NCI-H2029 treated with DMSO at 0.1 percent for 48 hours (cell line): ENCODE measurements at places on chromosomes 13 and 19.

DNA sequence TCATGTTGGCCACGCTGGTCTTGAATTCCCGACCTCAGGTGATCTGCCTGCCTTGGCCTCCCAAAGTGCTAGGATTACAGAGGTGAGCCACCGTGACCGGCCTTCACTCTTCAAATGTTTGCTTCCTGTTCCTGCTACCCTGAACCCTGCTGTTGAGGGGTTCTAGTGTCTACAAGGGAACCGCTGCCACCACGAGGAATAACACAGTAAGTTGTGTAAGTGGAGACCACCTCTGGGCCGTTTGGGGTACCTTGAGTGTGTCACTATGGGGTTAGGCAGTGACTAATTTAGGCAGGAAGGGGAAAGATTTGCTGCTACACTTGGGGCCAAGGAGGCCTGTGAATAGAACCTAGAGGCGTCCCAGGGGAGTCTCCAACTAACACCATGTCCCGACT, 2.2 kb upstream of the MYADM start:
- DNase-seq = no peak

DNA sequence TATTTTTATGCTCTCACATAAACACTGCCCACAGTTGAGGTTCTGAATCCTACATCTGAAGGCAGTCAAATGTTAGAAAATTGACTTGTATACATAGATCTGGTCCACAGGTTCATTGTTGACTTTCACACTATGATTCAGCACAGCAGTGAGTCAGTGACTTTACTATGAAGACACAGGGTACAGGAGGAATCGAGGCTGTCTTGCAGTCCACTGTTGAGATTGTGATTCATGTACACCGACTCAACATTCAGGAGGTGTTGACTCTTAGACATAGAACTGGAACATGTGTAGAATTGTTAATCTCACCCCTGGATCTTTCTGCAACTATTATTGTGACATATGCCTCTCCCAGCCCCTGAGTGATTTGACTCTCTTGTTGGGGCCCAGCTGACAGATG, 74.3 kb upstream of the ZNF43 start:
- no peak for DNase-seq

DNA sequence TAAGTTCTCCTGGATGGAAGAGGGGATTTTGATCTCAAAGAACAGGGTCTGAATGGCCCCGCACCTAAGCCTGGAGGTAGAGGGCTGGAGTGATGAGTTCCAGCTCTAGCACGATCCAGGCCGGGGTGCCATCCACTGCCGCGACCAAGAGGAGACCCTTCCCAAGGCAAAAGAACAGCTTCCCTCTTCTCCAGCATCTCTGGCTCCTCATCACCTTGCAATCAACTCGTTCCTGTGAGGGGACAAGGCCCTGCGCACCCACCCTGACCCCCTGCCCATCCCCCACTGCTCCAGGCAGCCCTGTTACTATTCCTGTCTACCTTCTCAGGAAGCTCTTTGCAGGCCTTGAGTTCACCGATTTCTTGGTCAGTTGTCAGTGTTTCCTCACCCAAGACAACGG, 17.8 kb downstream of the COL4A1 start:
- no peak for DNase-seq

GRCh38 chr13:48000559-48001113, 437 bp downstream of the SUCLA2 start:
- DNase-seq = no peak

- DNase-seq = no peak
These were observed 5.5 kb upstream of the CCNE1 start for GRCh38 chr19:29806098-29806866.

GRCh38 chr13:87557788-87558187, 113.4 kb upstream of the SLITRK5 start:
- DNase-seq = no peak

GRCh38 chr13:85728811-85729210, 70.4 kb downstream of the SLITRK6 start:
- DNase-seq = no peak

DNA sequence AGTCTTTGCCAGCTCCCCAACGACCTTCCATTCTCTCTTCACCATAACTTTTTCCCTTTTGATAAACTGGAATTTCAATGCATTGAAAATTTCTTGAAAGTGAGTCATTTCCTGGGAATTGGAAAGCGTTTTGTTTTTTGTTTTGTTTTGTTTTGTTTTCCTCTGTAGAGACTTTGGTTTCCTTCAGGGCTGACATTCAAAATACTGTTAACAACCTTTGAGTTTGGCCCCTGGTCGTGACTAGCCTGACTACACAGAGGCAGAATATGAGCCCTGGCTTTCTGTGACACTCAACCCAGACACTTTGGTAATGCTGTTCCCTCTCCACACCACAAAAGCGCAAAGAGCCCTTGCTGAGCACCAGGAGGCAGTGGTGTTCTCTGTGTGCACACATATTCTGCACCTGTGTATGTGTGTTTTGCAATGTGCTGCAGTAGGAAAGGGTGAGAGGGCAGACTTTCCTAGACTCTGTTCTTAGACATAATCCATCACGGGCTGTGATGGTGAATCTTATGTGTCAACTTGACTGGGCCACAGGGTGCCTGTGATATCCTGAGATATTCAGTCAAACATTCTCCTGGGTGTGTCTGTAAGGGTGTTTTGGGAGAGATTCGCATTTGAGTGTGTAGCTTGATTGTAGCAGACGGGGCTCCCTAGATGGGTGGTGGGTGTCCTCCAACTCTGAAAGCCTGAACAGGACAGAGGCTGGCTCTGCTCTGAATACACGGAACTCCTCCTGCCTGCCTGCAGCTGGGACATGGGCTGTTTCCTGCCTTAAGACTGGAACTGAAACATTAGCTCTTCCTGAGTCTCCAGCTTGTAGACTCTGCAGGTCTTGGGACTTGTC, 29.5 kb upstream of the ANKRD10 start:
- no peak for DNase-seq

GRCh38 chr13:44818428-44818827, 170.8 kb downstream of the NUFIP1 start:
- no peak for DNase-seq

GRCh38 chr19:19111136-19111835, 27.0 kb downstream of the TMEM161A start:
- no peak for DNase-seq

- DNase-seq = no peak
These were observed 92.7 kb downstream of the LHFPL6 start for GRCh38 chr13:39510316-39510695.

DNA sequence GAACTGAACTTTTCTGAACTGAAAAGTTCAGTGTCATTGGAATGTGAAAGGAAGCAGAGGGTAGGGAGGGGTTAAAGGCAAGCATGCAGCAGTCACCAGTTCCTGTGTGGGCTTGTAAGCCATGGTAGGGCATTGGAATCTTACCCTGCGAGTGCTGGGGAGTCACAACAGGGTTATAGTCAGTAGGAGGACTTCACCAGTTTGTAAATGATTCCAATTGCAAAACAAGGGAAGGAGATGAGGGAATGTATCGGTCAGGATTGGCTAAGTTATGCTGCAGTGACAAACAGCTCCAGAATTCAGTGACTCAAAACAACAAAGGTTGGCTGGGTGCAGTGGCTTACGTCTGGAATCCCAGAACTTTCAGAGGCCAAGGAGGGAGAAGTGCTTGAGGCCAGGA, 12.8 kb downstream of the LYPD3 start:
- no peak for DNase-seq

DNA sequence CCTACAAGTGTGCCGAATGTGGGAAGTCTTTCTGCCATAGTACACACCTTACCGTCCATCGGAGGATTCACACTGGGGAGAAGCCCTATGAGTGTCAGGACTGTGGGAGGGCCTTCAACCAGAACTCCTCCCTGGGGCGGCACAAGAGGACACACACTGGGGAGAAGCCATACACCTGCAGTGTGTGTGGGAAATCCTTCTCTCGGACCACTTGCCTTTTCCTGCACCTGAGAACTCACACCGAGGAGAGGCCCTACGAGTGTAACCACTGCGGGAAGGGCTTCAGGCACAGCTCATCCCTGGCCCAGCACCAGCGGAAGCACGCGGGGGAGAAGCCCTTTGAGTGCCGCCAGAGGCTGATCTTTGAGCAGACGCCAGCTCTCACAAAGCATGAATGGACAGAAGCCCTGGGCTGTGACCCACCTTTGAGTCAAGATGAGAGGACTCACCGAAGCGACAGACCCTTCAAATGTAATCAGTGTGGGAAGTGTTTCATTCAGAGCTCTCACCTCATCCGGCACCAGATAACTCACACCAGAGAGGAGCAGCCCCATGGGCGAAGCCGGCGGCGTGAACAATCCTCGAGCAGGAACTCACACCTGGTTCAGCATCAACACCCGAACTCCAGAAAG, 10.3 kb upstream of the ERVK3-1 start:
- DNase-seq = no peak

- DNase-seq = no peak
These were observed 136.4 kb upstream of the PCDH9 start for GRCh38 chr13:67366533-67366932.

- DNase-seq = no peak
These were observed 39.1 kb downstream of the LYL1 start for GRCh38 chr19:13063461-13064091.

DNA sequence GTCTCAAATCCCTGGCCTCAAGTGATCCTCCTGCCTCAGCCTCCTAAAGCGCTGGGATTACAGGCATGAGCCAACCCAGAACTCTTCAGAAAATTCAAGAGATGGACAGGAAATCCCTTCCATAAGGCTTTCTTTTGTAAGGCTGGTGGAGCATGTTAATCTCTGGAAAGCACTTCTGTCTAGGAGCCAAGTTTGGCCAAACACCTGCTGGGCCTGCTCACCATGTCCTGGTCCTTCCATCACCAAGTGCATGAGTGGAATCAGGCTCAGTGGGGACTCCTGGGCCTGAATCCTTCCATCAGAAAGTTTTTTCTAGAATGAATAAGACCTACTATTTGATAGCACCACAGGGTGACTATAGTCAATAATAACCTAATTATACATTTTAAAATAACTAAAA, 148.0 kb downstream of the DCLK1 start:
- DNase-seq = peak; percentile 2

GRCh38 chr13:98507282-98507797, 69.6 kb downstream of the STK24 start:
- peak; percentile 54 for DNase-seq

DNA sequence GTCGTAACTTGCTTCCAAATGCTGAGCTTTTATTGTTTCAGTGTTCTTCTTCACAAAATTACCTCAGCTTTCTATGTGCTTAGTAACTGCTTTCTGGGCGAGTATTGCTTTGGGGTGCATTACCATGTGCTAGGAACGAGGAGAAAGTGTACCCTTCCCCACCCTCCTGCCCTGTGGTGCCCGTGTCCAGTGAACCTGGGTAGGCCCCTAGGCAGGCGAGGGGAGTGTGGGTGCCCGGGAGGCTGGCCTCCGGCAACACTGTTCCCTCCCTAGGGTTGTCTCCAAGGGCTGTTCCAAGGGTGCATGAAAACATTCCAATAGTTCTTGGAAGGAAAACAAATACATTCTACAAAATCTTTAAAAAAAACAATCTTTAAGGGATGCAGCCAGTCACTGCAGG, 216.5 kb upstream of the SOX1 start:
- no peak for DNase-seq

DNA sequence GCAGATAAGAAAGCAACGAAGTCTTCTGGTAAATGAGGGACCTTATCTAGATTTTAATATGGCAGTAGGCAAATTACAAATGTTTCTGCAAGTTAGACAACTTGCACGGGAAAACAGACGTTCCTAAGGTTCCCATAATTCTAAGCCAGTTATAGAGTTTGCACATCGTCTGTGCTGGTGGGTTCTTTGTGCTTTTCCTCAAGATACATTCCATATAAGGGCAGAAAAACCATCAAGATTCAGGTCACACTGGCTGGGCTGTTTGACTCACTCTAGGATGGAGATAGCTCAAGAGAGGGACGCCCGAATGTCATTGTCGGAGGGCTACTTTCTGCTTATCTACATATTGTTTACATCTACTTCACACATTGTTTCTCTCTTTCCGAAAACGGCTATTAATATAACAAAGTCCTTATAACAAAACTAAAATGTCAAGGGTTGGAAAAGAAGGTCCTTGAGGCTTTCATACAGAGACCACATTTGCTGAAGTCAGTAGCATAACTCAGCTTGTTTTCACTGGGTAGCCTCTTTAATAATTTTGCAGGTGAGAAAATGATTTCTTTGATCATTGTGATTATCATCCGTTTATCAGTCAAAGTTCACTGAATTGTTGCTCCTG, 44.4 kb downstream of the SOX1 start:
- DNase-seq = no peak

GRCh38 chr19:1313695-1314613, 28.3 kb downstream of the EFNA2 start:
- DNase-seq = no peak

DNA sequence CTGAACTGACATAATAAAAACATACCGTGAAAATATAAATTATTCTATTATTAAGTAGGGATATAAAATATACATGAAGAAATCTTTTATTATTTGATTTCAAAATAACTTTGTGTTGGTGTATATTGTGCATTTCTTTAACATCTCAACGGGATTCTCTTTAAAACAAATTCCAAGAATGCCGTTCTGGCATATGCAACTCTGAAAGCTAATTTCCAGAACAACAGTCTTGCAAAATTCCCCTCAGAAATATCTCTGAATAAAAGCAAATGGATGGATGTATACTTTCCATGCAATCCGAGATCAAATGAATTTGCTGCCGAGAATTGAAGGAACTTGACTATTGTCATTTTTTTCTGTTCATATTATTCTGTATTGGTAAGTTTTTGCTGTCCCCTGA, 1579.8 kb downstream of the PCDH9 start:
- DNase-seq = no peak

DNA sequence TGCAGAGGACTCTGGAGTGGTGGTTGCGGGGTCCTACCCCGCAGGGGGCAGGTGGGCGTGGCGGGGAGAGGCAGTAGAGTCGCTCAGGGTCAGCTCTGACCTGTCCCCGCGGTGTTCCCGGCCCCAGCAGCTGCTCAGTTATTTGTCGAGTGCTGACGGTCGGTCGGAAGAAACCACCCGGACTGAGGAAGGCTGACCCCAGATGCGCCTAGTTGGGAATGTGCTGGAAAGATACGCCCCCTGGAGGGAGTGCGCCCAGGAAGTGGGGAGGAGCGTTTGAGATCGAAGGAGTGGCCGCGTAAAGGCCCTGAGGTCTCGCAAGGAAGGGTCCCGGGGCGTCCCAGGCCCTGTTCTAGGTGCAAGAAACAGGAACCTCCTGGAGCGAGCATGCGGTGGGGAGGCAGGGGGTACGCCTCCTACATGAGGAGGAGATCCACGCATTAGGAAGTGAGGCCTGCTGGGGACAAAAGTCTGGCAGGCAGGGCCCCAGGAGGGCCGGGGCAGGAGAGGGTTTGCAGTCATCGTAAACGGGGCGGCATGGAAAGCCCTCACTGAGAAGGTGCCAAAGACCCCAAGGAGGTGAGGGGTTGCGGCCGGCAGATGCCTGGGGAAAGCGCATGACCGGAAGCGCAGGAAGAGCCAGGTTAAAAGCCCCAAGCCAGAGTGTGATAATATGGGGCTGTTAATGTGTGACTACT, 9.2 kb downstream of the CCDC8 start:
- DNase-seq = no peak

GRCh38 chr19:46537136-46538097, 41.8 kb upstream of the PNMA8B start:
- no peak for DNase-seq

DNA sequence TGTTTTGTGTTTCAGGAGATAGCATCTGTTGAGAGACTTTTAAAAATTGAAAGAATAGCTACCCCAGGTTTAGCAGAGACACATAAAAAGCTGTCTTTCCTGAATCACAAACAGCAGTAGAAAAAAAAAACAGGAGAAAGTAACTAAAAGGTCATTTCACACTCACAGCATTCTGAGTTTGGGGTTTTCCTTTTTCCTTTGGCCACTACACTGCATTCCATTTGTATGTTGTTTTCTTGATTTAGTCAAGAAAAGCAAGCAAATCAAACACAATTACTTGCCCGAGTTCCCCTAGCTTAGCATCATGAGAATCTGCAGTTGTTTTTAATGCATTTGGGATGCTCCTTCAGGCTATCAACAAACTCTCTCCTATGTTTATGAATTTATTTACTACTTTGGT, 161.0 kb downstream of the KCTD12 start:
- DNase-seq = no peak
